Activated T-cell treated with anti-CD3 and anti-CD28 coated beads for 4 hours (primary cell): ENCODE measurements at places on chromosomes 6 and 20.
A peak's percentile ranks its signal among the peaks of the same experiment; 100 is the strongest.

DNA sequence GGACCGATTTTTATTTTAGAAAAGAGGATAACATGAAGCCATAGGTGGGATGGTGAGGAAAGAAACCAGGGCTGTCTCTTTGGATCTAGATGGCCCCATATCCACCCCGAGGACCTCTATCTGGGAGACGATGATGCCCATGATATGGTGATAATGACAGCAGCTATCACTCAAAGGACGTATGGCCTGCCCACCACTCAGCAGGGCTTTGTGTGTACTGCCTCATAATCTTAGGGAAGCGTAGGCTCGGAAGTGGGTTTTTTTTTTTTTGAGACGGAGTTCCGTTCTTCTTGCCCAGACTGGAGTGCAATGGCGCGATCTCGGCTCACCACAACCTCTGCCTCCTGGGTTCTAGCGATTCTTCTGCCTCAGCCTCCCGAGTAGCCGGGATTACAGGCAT lies 8.2 kb upstream of the TAF8 start:
- no peak for DNase-seq

DNA sequence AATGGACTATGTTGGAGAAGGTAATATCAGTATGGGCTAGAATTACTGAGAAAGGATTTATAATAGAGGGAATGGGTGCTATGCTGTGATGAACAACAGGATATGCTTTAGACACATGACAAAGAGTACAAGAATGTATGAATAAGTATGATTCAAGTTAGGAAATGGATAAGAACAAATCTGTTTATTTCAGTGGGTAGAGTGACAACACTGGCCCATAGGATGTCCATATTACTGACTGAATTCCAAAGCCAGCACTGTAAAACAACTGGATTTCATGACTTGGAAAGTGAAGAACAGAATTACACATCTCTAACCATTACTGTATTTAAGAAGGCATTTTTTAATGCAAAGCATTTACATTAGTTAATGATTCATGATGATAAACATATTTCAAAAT lies 35.9 kb downstream of the EPM2A start:
- DNase-seq = no peak

DNA sequence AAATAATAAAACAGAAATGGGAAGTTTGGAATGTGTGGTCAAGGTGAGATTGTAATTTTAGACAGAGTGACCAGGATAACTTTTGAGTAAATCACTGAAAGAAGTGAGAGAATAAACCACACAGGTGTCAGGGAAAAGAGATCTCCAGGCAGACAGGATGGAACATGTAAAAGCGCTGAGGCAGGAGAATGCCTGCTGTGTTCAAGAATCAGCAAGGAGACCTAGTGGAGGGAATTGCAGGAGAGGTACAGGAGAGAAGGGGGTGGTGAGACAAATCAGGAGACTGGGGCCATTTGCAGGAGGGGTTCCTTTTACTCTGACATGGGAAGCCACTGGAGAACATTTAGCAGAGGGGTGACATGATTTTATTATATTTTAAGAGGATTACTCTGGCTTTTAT lies 456.7 kb downstream of the NKAIN2 start:
- DNase-seq = no peak

DNA sequence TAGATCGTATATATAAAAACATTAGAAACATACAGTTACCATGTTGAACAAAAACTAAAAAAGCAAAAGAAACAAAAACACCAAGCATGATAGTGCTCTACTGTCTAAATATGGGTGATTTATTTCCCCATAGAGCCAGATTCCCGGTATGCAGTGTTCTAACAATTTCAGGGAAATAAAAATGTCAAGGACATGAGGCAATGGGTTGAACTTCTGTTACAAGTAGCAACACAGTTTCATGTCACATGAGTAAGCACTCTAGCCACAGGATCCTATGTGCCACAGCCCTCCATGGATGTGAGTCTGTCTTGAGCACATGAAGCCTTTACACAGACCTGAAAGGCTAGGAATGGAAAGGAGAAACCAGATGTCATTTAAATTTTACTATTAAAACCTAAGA lies 96.0 kb downstream of the MAP3K5 start:
- no peak for DNase-seq

DNA sequence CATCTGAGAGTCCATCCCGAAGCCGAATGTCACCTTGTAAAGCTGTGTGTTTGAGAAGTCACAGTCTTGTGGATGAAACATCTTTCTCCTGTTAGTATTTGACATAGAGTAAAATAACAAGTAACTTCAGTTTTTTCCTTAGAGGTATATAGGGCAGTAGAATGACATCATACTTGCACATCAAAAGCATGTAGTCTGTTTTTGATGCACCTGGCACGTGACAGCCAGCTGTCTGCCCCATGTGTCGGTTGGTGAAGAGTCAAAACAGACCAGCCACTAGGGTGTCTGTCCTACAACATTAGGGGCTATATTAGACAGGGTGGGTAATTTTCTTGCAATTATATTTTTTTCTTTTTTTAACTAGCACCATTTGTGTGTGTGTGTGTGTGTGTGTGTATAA lies 70.2 kb downstream of the SNX9 start:
- no peak for DNase-seq

DNA sequence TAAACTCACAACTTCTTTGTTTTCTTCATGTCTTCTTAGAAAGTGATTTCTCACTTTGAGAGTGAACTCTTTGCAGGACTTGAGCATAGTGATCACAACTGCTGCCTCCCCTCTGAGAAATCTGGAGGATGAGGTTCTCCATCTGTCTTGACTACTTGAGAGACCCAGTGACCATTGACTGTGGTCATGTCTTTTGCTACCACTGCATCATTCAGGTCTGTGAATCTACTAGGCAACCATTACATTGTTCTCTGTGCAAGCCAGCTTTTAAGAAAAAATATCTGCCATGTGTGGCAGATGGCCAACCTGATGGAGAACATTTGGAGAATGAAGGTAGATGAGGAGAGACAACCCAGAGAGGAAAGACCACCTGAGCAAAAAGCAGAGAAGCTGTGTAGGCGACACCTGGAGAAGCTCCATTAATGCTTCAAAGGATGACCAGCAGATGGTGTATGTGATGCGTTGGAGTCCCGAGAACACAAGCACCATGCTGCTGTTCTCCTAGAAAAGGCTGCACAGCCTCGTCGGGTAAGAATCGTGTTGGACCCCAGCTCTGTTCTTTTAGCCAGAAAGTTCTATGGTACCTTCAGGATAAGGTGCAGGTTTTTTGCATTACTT lies 25.1 kb upstream of the TRIM26 start:
- DNase-seq = no peak

DNA sequence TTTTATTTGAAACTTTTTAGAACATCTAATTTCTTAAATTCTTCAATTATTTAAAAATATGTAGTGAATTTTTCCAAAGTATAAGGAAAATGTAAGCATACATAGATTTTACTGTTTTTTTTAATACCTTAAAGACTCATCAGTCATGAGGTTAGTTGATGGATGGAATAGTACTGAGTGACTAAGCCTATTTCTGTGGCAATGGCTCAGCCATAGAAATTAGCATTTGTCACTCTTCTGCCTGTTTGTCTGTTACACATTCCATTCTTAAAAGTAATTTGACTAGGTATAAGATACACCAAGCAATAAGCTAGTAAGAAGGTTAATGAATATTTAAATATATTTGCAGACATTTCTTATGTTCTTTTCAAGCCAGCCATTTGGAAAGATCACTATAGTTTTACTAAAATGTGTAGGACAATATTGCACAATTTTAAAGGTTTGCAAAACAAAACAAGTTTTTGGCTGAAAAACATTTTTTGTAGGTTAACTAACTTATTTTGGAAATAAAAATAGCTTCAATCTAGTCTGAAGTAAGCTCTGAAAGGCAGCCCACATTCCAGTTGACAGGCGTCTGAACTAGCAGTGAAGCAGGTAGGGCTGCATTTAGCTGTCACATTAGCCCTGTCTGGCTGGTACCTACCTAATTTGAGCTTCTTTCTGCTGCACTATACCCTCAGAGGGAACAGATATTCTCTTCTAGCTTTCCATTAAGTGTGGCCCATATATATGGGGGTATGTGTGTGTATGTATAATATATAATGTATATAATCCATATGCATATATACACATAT lies 385.7 kb downstream of the GRIK2 start:
- no peak for DNase-seq

- no peak for DNase-seq
These were observed at the start of gene CASS4 for GRCh38 chr20:56411759-56412472. Gene CASS4, plus strand, starts transcription at chr20:56412260. Its CDS starts 199 bp downstream, at chr20:56412459.

GRCh38 chr20:24963672-24964505 lies 14.8 kb downstream of the CST7 start:
- no peak for DNase-seq

- no peak for DNase-seq
These were observed 43.1 kb downstream of the SLC17A5 start for GRCh38 chr6:73610444-73611275.

DNA sequence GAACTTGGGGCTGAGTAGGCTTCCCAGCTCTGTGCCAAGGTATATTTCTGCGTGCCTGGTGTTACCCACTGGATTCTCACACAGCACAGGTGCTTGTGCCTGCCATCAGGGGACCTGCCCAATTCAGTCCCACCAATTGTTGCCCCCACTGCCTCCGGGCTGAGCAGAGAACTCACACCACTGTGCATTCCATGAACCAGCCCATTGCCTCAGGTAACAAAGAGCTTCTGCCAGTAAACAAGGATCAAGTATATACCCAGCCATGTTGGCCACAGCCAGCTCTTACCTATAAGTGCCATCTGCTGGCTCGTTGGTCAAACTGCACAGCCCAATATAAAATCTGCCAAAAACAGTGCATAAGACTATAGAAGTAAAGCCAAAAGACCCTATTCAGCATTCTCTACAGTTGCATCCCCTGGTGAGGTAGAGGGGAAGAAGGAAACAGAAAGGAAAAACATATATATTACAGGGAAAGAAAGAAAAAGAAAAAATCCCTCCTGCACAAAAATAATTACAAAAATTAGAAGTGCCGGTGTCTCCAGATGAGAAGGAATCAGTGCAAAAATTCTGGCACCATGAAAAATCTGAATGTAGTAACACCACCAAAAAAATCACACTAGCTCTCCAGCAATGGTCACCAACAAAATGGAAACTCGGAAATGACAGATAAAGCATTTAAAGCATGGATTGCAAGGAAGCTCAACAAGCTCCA lies 241.4 kb downstream of the IBTK start:
- DNase-seq = no peak

DNA sequence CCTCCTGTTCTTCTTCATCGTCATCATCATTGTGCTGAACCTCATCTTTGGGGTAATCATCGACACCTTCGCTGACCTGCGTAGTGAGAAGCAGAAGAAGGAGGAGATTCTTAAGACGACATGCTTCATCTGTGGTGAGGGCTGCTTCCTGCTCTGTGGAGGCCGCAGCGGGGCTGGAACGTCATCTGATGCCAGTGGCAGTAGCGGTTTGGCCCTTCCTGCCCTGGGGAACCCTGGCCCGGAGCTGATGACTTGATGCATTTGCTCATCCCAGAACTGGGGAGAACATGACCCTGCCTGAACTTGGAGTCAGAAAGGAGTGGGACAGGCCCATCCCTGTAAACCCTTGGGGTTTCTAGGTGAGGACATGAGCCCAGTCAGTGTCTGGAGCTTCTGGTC lies 18.7 kb downstream of the UQCC2 start:
- peak; percentile 18 for DNase-seq

DNA sequence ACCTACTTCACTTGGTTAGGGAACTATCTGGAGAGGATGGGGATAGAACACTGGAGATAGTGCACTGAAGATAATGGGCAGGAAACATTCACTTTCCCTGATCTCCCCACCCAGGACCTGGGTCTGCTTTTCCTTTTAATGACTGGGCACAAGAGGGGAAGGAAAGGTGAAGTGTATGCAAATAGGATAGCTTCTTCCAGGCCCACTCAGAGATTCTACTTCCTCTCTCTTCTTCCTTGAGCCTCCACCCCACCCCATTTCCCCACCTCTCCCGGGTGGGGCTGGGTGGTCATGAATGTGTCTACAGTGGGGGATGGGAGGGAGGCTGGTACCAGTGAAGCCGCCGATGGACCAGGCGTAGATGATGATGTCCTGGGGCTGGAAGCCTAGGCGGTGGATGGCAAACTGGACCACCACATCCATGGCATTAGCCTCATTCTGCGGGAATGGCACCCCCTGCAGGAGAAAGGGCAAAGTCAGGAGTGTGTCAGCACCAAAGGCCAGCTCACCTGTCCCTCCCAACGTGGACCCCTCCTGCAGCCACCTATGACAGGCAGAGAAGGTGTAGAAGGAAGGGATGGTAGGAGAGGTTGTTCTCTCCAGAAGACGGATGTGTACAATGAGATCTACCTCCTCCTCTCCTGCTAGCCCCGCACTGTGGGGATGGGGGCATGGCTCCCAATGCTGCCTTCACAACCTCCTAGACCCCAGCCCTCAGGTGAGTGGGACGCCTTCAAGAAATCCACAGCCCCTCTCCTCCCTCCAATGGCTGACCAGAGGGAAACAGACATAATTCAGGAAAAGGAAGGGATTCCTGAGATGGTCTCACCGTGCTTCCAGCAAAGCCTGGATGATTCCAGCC lies 8.6 kb upstream of the LY6G5C start:
- no peak for DNase-seq

DNA sequence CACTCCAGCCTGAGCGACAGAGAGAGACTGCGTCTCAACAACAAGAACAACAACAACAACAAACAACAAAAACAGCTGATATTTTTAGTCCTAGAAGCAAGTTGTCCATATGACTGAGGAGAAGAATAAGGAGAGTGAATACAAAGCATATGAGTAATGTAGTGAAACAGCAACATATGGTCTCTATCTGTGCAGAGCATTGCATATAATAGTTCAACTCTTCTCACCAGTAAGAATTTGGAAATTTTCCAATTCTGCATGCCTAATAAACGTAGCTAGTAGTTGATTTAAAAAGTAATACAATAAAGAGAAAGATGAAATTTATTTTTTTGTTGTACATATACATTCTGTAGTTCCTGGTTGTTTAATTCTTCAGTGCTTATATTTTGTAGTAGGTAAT lies 129.7 kb upstream of the FAM83B start:
- DNase-seq = no peak

DNA sequence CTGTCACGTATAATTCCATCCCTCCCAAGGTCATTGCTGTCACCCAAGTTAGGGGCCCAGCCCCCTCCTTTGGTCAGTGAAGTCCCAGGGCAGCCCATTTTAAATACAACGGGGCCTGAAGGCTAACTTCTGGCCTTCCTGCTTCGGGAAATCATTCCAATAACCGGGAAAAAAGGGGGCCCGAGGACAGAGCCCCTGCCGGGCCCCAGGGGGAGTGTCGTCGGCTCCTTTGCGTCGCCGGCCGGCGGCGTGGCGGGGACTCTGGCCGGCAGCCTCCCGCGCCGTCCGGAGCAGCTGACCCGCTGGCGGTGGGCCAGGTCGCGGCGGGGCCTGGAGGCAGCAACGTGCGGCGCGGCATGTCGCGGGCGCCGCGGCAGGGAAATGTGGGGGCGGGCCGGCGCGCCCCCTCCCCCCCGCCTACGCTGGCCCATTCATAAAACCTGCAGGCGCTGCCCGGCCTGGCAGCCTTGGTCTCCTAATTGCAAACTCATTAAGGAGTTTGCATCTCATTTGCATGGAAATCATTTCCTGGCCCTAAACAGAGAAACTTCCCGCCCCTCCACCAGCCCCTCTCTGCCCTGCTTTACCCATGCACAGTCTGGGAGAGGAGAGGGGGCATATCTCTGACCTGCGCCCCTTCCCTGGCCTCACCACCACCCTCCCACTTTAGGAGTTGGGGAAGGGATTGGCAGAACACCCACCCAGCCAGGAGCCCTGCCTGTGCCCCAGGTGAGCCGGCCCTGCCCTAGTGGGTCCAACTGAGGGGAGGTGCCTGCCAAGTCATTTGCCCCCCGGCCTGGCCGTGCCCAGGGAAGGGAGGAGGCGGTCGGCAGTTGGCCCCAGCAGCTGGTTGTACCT lies 50.7 kb downstream of the MRPL14 start:
- no peak for DNase-seq
